Effector memory CD4-positive, alpha-beta T cell (primary cell): ENCODE measurements at places on chromosomes 5 and 9.
A peak's percentile ranks its signal among the peaks of the same experiment; 100 is the strongest.

GRCh38 chr5:180027459-180028089 is 44.0 kb downstream of the RNF130 start:
- no peak overlapping the region for H3K27ac ChIP-seq
- no peaks in the 10 kb centered on the region for H3K36me3 ChIP-seq
- DNase-seq: no peak
- H3K27me3 ChIP-seq: no peaks in the 10 kb centered on the region

GRCh38 chr9:84123648-84124406 is 143.2 kb downstream of the RMI1 start:
- H3K4me1 ChIP-seq: no peaks in the 10 kb centered on the region
- no peaks in the 10 kb centered on the region for H3K36me3 ChIP-seq
- H3K27me3 ChIP-seq: no peaks in the 10 kb centered on the region
- H3K27ac ChIP-seq: no peak overlapping the region
- no peak for DNase-seq

DNA sequence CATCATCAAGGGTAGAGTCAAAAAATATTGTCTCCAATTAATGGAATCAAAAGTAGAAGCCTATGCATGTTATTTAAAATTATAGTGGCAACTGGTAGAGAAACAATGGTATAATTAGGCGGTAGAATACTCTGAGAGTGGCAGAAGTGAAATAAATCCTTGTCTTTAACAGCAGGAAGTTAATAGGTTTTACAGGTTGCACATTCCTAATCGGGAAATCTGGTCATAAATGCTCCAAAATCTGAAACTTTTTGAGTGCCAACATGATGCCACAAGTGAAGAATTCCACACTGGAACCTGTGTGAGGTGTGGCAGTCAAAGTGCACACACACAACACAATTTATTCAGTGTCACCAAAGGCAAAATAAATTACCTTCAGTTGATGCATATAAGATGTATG is 433.4 kb downstream of the TAF11L14 start:
- no peak overlapping the region for H3K4me3 ChIP-seq
- no peaks in the 10 kb centered on the region for H3K4me1 ChIP-seq
- H3K27ac ChIP-seq: no peak overlapping the region
- no peak for DNase-seq
- H3K27me3 ChIP-seq: no peaks in the 10 kb centered on the region

GRCh38 chr5:38200872-38201557 is 57.3 kb upstream of the EGFLAM start:
- H3K4me3 ChIP-seq: no peak overlapping the region
- no peaks in the 10 kb centered on the region for H3K4me1 ChIP-seq
- no peaks in the 10 kb centered on the region for H3K27me3 ChIP-seq

- no peak for DNase-seq
- no peaks in the 10 kb centered on the region for H3K27me3 ChIP-seq
- no peaks in the 10 kb centered on the region for H3K4me1 ChIP-seq
- no peaks in the 10 kb centered on the region for H3K36me3 ChIP-seq
- no peak overlapping the region for H3K27ac ChIP-seq
- H3K4me3 ChIP-seq: no peak overlapping the region
These were observed 306.4 kb upstream of the PANK3 start for GRCh38 chr5:168885324-168886120.

DNA sequence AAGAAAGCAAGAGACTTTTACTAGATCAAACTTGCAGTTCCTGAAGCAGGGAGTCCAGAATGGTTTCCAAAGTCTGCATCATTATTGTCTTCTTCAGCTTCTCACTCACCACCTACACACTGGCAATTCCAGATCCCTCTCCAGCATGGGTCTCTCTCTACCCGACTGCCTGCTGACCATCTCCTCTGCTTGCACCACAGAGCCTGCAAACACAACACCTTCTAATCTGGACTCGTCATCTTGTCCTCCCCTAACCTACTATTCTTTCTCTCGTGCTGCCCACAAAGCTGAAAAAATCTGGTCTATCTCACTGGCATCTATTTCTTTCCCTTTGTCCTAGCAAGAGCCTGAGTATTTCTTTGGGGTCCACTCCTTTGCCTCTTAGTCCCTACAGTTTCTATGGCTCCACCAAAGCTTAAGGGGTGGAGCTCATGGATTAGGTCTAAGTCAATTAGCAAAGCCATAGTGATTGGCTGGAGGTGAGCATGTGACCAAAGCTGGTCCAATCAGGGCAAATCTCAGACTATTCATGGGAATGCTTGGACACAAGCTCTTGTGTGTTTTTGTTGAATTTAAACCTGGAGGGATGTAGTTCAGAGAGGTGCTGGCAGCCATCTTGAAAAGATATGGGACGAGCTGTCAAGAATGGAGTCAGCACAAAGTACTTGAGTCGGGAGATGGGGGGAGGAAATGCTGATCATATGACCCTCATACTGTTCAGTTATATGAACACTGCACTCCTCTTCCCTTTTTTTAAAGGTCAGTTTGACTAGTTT is 63.5 kb downstream of the GALNT12 start:
- H3K4me3 ChIP-seq: no peak overlapping the region
- no peaks in the 10 kb centered on the region for H3K27me3 ChIP-seq
- no peaks in the 10 kb centered on the region for H3K36me3 ChIP-seq
- no peak overlapping the region for H3K27ac ChIP-seq

GRCh38 chr5:120841830-120842229 is 377.7 kb downstream of the PRR16 start:
- H3K36me3 ChIP-seq: no peaks in the 10 kb centered on the region
- DNase-seq: no peak
- no peak overlapping the region for H3K4me3 ChIP-seq
- H3K27ac ChIP-seq: no peak overlapping the region
- H3K4me1 ChIP-seq: no peaks in the 10 kb centered on the region

- no peak overlapping the region for H3K4me3 ChIP-seq
- H3K27ac ChIP-seq: no peak overlapping the region
- no peak for DNase-seq
These were observed 142.7 kb downstream of the MLLT3 start for GRCh38 chr9:20479419-20480155.

GRCh38 chr5:139708877-139709581 is 60.9 kb downstream of the CXXC5 start:
- H3K27me3 ChIP-seq: peaks cover 9% of the 10 kb centered on the region
- no peak for DNase-seq
- no peak overlapping the region for H3K4me3 ChIP-seq
- peak overlapping the region; percentile 11 for H3K27ac ChIP-seq
- no peaks in the 10 kb centered on the region for H3K36me3 ChIP-seq

- H3K27me3 ChIP-seq: peaks cover 9% of the 10 kb centered on the region
- H3K27ac ChIP-seq: no peak overlapping the region
- peaks cover 23% of the 10 kb centered on the region for H3K4me1 ChIP-seq
- peak; percentile 59 for DNase-seq
- H3K36me3 ChIP-seq: no peaks in the 10 kb centered on the region
These were observed 62.3 kb downstream of the CXXC5 start for GRCh38 chr5:139710319-139711066.

GRCh38 chr5:90174236-90174635 is 235.3 kb downstream of the CETN3 start:
- no peaks in the 10 kb centered on the region for H3K27me3 ChIP-seq
- no peaks in the 10 kb centered on the region for H3K4me1 ChIP-seq
- no peaks in the 10 kb centered on the region for H3K36me3 ChIP-seq
- H3K27ac ChIP-seq: no peak overlapping the region

- H3K4me1 ChIP-seq: no peaks in the 10 kb centered on the region
- no peak overlapping the region for H3K4me3 ChIP-seq
- H3K36me3 ChIP-seq: no peaks in the 10 kb centered on the region
- no peaks in the 10 kb centered on the region for H3K27me3 ChIP-seq
- no peak overlapping the region for H3K27ac ChIP-seq
- no peak for DNase-seq
These were observed 30.7 kb upstream of the LPCAT1 start for GRCh38 chr5:1554410-1554967.

- no peaks in the 10 kb centered on the region for H3K36me3 ChIP-seq
- no peak for DNase-seq
- no peak overlapping the region for H3K4me3 ChIP-seq
- H3K27me3 ChIP-seq: no peaks in the 10 kb centered on the region
These were observed 297.9 kb downstream of the KCTD16 start for GRCh38 chr5:144468571-144468970.

- H3K4me1 ChIP-seq: peaks cover 8% of the 10 kb centered on the region
- peak; percentile 81 for DNase-seq
- no peaks in the 10 kb centered on the region for H3K27me3 ChIP-seq
- peak overlapping the region; percentile 85 for H3K27ac ChIP-seq
- peak overlapping the region; percentile 75 for H3K4me3 ChIP-seq
- no peaks in the 10 kb centered on the region for H3K36me3 ChIP-seq
These were observed 868 bp downstream of the ZBTB43 start for GRCh38 chr9:126805554-126806262.

DNA sequence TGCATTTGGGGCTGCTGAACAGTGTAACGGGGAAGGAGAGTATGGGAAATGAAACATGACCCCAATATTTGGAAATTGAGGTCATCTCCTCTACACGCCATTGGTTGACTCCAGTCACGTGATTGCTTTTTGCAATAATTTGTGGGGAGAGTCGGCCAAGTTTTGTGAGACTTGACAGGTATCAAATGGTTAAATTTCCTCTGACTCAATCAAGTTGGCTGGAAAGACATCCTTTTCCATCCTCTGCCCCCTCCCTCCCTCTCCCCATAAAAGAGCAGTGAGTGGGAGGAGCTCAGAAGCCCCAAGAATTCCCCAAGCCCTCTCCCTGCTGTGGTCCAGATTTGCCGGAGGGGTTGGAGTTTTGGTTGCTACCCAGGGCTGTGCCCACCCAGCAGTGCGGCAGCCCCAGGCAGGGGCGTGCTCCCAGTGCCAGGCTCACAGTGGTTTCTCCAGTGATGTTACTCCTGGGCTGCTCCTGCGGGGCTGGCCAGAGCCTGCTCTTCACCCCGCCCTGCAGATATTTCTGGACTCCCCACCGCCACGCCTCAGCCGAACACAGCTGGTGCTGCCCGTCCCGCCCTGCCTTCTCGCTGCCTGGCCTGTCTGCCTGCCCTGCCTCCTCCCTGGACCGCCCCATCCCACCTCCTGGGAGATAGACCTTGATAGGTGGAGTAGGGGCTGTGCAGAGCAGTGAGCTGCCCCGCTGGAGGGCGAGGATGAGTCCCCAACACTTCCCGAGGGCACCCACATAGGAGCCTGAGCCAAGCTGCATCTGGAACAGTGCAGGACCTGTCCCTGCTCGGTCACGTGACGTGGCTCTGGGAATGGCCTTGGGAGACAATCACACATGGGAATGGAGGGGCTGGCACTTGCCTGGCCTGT is 3.4 kb downstream of the COL5A1 start:
- peaks cover 3% of the 10 kb centered on the region for H3K4me1 ChIP-seq
- no peak overlapping the region for H3K27ac ChIP-seq
- no peaks in the 10 kb centered on the region for H3K36me3 ChIP-seq
- no peak overlapping the region for H3K4me3 ChIP-seq

DNA sequence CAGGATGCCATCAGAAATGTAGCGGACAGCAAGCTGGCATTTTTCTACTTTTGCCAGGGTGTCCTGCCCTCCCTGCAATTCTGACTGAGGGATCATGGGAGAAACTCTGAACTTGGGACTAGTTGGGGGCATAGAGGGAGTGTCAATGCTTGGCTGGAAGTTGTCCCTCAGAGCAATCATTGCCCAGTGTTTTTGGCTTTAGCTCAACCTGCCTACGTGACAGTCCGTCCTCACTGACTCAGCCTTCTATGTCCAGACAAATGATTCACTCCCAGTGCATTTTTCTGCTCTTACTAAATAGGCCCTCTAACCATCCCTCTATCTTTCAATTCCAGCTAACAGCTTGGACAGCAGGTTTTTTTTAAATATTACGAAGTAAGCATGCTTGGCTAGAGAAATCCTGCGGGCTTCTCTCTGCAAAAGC is 627.4 kb downstream of the TLR4 start:
- H3K36me3 ChIP-seq: no peaks in the 10 kb centered on the region
- H3K4me1 ChIP-seq: no peaks in the 10 kb centered on the region
- H3K27ac ChIP-seq: no peak overlapping the region
- H3K4me3 ChIP-seq: no peak overlapping the region
- DNase-seq: no peak

DNA sequence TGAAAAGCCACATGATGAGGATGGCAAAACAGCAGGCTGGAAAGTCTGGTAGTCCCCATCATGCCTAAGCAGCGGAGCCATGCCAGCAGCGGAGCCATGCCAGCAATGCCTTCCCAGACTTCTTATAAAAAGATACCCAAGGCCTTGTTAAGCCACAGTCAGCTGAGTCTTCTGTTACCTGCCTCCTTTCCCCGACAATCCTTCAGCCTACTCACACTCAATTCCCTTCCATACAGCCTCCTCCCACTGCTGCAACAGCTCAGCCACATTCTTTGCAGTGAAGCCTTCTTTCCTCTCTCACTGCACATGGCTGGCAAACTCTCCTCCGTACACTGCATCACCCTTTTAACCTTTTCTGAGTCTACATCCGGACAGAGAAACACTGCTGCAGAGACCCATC is 114.9 kb downstream of the AUH start:
- H3K27ac ChIP-seq: no peak overlapping the region
- H3K4me3 ChIP-seq: no peak overlapping the region
- DNase-seq: no peak
- no peaks in the 10 kb centered on the region for H3K36me3 ChIP-seq

- no peaks in the 10 kb centered on the region for H3K36me3 ChIP-seq
- no peaks in the 10 kb centered on the region for H3K4me1 ChIP-seq
- H3K27ac ChIP-seq: no peak overlapping the region
- no peak overlapping the region for H3K4me3 ChIP-seq
- DNase-seq: no peak
These were observed 28.2 kb downstream of the CATSPER3 start for GRCh38 chr5:134995850-134996402.

GRCh38 chr5:139273322-139273571 is 20.3 kb upstream of the MATR3 start:
- DNase-seq: no peak
- H3K27me3 ChIP-seq: no peaks in the 10 kb centered on the region
- H3K4me3 ChIP-seq: peak overlapping the region; percentile 51
- no peaks in the 10 kb centered on the region for H3K36me3 ChIP-seq
- H3K27ac ChIP-seq: peak overlapping the region; percentile 59
- peaks cover 21% of the 10 kb centered on the region for H3K4me1 ChIP-seq

GRCh38 chr9:27600256-27600655 is 27.0 kb upstream of the C9orf72 start:
- H3K4me3 ChIP-seq: no peak overlapping the region
- no peaks in the 10 kb centered on the region for H3K4me1 ChIP-seq
- no peak for DNase-seq
- H3K36me3 ChIP-seq: no peaks in the 10 kb centered on the region
- no peaks in the 10 kb centered on the region for H3K27me3 ChIP-seq

DNA sequence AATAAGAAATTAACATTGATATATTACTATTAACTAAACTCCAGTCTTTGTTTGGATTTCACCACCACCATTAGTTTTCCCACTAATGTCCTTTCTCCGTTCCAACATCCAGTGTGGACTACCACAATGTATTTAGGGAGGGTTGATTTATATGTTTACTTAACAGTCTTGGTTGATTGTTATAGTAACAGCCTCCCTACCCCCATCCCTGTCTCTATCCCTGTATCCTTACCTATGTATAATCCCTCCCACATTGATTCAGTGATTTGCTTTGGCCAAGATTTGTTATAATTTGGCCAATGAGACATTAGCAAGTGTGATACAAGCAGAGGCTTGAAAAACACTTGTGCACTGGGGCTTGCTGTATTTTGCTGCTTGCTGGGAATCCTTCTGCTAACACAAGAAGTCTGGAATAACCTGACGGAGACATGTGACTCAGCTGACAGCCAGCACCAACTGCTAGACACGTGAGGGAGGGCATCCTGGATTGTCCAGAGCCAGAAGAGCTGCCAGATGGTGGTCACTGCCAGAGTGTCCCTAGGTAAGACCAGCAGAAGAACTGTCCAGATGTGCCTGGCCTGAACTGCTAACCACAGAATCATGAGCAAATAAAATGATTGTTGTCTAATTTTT is 51.2 kb upstream of the TCF7 start:
- H3K27ac ChIP-seq: no peak overlapping the region
- H3K36me3 ChIP-seq: no peaks in the 10 kb centered on the region
- H3K27me3 ChIP-seq: no peaks in the 10 kb centered on the region
- no peak overlapping the region for H3K4me3 ChIP-seq
- DNase-seq: no peak
- no peaks in the 10 kb centered on the region for H3K4me1 ChIP-seq
